Central memory CD8-positive, alpha-beta T cell (primary cell): ENCODE measurements at places on chromosomes 4 and X.
A peak's percentile ranks its signal among the peaks of the same experiment; 100 is the strongest.

- no peaks in the 10 kb centered on the region for H3K36me3 ChIP-seq
- no peak for DNase-seq
- no peak overlapping the region for H3K4me3 ChIP-seq
- no peaks in the 10 kb centered on the region for H3K27me3 ChIP-seq
Measured at GRCh38 chrX:151902813-151903591, 9.7 kb upstream of the MAGEA4 start.

- no peak overlapping the region for H3K4me3 ChIP-seq
- no peaks in the 10 kb centered on the region for H3K36me3 ChIP-seq
- no peak overlapping the region for H3K27ac ChIP-seq
- no peak for DNase-seq
- H3K4me1 ChIP-seq = no peaks in the 10 kb centered on the region
Measured at GRCh38 chr4:111678479-111678878, 466.8 kb upstream of the FAM241A start.

- H3K27me3 ChIP-seq = peaks cover 47% of the 10 kb centered on the region
- H3K27ac ChIP-seq = no peak overlapping the region
- DNase-seq = no peak
- H3K4me1 ChIP-seq = no peaks in the 10 kb centered on the region
- H3K4me3 ChIP-seq = no peak overlapping the region
Measured at GRCh38 chr4:98851806-98852205, 77.1 kb downstream of the EIF4E start.

DNA sequence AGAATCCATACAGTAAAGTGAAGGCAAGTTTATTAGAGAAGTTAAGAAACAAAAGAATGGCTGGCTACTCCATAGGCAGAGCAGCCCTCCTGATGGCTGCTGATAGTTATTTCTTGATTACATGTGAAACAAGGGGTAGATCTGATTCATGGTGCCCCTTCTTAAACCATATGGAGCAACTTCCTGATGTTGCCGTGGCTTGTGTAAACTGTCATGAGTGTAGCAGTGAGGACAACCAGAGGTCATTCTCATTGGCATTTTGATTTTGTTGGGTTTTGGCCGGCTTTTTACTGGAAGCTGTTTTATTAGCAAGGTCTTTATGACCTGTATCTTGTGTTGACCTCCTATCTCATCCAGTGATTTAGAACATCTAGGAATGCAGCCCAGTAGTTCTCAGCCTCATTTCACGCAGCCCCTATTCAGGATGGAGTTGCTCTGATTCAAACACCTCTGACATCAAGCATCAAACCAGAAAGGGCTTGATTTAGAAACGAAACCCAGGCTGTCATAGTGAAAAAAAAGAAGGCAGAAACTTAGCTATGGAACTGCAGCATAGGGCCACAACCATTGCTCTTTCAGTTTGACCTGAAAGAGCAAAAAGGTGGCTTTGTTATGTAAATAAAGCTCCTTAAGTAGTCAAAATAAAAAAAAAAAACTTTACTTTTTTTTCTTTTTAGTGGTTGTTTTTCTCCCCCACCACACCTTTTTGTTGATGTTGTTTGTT is 37.8 kb downstream of the SPCS3 start:
- no peaks in the 10 kb centered on the region for H3K4me1 ChIP-seq
- H3K4me3 ChIP-seq = no peak overlapping the region
- H3K36me3 ChIP-seq = no peaks in the 10 kb centered on the region
- H3K27me3 ChIP-seq = no peaks in the 10 kb centered on the region

DNA sequence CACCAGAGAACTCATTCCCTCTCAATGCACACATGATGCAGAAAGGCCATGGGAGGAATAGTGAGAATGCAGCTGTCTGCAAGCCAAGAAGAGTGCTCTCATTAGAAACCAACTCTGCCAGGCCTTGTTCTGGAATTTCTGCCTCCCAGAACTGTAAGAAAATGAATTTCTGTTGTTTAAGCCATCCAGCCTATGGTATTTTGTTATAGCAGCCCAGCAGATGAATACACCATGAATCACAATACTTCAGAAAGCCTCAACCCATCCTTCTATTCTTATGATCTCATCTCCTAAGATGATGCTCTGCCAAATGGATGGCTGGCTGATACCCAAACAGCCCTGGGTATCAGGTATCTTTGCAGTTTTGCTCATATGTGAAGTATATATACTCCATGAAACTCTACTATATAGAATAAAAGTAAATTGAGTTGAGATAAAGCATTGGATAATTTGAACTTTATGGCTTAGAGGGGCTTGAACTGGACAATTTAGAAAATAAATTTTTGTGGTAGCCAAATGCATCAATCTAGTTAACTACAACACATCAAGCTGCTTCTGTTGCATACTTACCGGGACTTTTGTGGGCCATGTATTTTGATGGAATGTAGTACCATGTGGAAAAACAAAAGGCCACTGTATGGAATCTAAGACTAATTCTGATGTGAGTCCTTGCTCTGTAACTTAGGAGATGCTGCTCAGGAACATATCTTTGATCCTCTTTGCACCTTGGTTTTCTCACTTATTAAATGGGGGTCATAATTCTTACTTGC is 245.9 kb downstream of the HS3ST1 start:
- no peaks in the 10 kb centered on the region for H3K36me3 ChIP-seq
- no peak overlapping the region for H3K27ac ChIP-seq

DNA sequence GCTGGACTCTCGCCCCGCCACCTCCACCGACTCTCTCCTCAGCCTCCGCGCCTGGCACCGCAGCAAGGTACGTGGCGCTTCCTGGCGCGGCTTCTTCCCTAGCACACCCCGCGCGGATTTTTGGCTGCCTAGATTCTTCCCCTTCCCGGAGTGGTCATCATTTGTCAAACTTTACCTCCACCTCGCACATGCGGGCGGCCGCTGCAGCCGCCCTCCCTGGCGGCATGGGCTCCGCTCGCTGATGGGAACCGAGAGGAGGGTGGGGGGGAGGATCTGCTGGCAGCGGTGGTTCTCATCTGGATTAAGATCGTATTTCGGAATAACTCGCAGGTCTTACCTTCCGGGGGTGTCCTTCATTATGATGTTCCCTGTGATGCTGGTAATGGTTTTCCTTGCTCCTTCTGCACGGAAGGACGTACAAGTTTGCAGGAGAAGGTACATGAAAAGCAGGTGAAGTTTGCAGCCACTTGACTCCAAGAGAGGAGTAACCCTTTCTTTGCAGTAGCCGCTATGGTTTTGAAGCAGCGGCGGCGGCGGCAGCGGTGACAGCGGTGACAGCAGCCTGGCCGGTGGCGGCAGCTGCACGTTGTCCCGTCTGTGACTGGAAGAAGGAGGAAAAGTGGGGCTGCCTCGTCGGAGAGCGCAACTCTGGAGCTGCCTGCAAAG is 2183.9 kb upstream of the TENM3 start:
- no peak for DNase-seq
- H3K27me3 ChIP-seq = peaks cover 27% of the 10 kb centered on the region
- H3K4me3 ChIP-seq = peak overlapping the region; percentile 13
- peak overlapping the region; percentile 49 for H3K27ac ChIP-seq
- H3K36me3 ChIP-seq = no peaks in the 10 kb centered on the region

- no peaks in the 10 kb centered on the region for H3K36me3 ChIP-seq
- no peak overlapping the region for H3K4me3 ChIP-seq
- no peaks in the 10 kb centered on the region for H3K4me1 ChIP-seq
- no peak overlapping the region for H3K27ac ChIP-seq
- no peak for DNase-seq
- peaks cover 51% of the 10 kb centered on the region for H3K27me3 ChIP-seq
Measured at GRCh38 chr4:89855236-89855635, 18.3 kb upstream of the SNCA start.

- DNase-seq = no peak
- no peak overlapping the region for H3K4me3 ChIP-seq
- no peak overlapping the region for H3K27ac ChIP-seq
- H3K27me3 ChIP-seq = no peaks in the 10 kb centered on the region
- H3K36me3 ChIP-seq = no peaks in the 10 kb centered on the region
Measured at GRCh38 chr4:146329050-146329716, 114.8 kb downstream of the REELD1 start.

DNA sequence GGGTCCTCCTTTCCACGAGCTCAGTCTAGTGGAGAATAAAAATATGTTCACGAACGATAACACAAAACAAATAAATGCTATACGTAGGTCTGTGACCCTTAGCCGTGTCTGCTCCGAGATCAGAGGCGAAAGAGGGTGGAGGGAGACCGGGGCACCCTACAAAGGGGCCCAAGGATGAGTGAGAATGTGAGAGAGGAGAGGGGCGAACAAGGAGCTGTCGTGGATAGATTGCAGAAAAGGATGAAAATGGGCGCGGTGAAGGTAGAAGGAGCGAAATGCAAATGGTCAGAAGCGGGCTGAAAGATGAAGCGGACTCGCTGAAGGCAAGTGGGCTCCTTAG is 6.2 kb upstream of the ZBTB33 start:
- H3K36me3 ChIP-seq = peaks cover 3% of the 10 kb centered on the region
- no peaks in the 10 kb centered on the region for H3K27me3 ChIP-seq
- peaks cover 22% of the 10 kb centered on the region for H3K4me1 ChIP-seq
- H3K4me3 ChIP-seq = peak overlapping the region; percentile 95
- peak overlapping the region; percentile 93 for H3K27ac ChIP-seq
